NCI-H526 (cell line): ENCODE measurements at places on chromosomes 13 and 19.

GRCh38 chr19:48403606-48404005, 10.1 kb downstream of the GRIN2D start:
- peak; percentile 53 for DNase-seq

- no peak for DNase-seq
Measured at GRCh38 chr19:28489776-28490175, 723.2 kb downstream of the UQCRFS1 start.

DNA sequence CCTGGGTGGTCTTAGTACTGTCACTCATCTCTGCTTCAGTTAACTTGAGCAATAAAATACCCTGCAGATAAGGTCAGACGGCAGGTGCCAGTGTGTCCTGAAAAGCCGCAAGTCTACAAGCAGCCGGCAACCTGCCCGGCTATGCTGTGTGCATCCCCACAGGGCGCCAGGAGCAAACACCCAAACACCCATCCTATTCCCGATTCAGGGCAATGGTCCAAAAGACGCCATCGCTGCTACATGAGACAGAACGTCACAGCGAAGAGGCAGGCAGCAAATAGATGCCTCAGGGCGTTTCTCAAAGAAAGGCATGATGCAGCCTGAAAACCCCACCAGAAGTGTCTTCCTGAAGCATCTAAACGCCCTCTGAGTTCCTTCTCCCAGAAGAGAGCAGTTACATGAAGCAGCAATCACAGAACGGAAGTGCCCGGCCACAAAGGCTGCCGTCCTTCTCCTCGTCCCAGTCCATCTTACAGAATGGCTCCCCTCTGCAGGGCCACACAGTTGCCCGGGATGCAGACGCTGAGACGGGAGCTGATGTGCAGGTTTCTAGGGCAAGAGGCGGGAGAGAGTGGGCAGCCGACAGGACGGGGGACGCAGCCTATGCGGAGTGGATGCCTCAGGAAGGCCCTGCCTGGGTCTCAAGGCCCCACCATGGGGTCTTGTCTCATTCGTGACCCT, 35.1 kb downstream of the RASA3 start:
- no peak for DNase-seq

DNA sequence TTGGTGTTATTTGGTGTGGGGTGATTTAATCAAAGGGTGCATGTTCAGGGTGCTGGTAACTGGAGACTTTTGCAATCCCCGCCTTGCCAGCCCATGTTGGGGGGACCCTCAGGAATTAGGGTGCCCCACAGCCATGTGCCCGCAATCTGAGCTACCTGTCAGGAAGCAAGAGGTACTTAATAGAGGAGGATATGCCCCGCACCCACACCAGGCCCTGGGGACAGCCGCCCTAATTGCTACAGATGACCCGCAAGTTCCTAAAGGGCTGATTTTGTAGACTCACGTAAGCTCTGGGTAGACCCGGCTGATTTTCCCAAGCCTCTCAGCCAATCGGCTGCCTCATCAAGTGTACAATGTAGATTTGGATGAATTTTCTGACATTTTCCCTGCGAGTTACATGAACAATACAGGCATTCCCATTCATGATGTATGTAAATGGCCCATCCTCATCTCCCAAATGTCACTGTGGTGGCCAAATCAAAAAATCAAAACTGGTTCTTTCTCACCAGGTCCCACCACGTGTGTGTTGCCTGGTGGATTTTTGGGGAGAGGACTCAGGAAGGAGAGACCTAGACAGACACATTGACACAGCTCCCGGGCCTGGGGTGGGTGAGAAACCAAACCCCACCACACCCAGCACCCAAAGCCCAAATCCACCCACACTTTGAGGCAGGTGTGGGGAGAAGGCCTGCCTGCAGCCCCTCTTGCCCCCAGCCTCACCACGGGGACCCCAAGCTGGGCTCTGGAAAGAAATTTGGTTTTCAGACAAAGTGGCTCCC, 119.2 kb upstream of the SPACA7 start:
- DNase-seq = no peak

GRCh38 chr19:42474743-42475142, 32.0 kb upstream of the CXCL17 start:
- no peak for DNase-seq

DNA sequence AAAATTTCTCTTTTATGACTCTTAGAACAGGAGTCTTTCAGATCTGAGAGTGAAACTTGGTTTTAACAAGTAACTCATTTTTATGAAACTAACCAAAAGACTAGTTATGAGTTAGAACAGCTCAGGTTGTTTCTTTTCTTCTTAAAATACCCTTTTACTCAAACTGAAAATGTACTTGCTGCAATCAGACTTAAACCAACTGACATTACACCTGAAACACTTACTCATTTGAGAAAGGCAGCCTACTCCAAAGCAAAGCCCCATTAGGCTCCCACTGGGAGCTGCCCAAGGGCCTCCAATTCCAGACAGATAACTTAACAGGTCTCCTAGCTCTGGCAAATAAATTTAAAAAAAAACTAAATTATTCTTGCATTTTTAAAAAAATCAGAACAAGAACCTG, 3.6 kb downstream of the FOXO1 start:
- no peak for DNase-seq

DNA sequence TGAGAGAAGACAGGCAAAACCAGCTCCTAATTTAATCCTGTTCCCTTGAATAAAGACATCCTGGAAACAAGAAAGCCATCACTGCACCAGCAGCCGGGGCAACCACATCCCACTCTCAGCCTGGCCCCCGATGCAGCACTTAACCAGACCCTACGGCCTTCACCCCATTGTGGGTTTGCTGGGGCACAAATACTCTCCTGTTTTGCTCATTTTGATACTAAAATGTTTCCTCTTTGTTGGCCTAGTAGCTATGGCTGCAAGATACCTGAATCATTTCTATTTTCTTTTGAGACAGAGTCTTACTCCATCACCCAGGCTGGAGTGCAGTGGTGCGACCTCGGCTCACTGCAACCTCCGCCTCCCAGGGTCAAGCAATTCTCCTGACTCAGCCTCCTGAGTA, 28.4 kb downstream of the ANKRD27 start:
- DNase-seq = no peak

- no peak for DNase-seq
Measured at GRCh38 chr19:1284293-1284978, 1.2 kb upstream of the EFNA2 start.

DNA sequence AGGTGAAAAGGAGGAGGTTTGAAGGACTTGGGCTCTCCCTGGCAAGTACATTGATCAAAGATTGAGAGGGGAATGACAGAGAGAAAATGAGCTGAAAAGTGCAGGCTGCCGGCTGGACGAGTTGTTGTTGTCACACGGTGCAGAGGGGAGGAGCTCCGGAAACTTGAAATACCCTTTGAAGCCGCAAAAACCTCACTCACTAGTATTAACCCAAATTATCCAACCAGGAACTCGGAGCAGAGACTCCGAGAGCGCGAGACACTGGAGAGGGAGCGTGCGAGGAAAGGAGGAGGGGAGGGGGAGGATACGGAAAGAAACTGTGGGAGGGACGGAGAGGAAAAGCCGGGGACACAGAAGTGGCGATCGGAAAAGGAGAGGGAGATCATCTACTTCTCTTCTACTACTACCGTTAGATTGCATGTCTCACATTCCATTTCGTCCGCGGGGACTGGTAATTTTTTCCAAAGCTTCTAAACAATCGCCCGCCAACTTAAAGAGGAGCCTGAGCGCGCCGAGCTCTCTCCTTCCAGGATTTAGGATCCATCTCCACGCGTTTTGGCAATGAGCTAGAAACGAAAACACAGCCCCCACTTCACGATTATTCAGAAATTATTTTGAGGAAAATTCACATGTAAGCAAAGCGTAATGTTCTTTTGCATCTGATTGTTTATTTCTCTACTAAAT, at the start of gene DACH1:
TSS of gene DACH1 (minus strand) at position 74 of the 684 bp plus-strand sequence.
- no peak for DNase-seq

DNA sequence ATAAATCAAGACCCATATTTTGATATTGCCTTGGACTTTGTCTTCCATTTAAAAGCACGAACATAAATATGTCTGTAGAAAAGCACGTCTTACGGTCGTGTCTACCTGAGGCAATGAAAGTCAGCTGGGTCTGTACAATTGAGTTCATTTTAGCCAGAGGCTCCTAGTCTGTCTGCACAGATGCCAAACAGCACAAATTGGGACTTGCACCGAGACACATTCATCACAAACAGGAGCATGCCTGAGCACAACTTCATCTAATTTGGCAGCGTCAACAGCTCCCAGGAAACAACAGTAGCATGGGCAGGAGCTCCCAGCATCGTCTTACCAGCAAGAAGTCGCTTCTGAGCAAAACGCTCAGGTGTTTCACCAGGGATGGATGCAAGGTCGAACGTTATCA, 687.0 kb downstream of the EFNB2 start:
- DNase-seq = no peak

DNA sequence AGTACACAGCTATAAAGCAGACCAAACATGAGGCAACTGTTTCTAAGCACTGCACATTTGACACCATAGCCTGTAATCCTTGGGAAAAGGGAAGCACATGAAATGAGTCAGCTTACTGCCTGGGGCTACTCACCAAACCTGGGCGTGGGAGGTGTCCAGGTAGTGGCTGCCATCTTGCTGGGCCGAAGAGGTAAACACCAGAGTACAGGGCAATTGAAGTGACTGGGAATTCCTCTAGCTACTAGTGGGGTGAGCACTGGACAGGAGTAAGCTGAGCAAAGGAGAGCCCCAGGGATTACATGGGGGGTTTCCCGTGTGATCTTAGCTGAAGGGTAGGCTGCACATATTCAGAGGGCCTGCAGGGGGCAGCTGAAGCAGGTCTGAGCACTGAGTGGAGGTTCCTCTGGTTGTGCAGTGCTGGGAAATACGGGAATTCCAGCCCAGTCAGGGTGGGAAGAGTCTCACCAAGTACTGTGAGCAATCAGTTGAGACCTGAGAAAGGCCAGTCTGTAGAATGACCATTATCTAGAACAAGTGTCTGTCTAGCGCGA, 140.5 kb downstream of the SLC7A1 start:
- peak; percentile 34 for DNase-seq

DNA sequence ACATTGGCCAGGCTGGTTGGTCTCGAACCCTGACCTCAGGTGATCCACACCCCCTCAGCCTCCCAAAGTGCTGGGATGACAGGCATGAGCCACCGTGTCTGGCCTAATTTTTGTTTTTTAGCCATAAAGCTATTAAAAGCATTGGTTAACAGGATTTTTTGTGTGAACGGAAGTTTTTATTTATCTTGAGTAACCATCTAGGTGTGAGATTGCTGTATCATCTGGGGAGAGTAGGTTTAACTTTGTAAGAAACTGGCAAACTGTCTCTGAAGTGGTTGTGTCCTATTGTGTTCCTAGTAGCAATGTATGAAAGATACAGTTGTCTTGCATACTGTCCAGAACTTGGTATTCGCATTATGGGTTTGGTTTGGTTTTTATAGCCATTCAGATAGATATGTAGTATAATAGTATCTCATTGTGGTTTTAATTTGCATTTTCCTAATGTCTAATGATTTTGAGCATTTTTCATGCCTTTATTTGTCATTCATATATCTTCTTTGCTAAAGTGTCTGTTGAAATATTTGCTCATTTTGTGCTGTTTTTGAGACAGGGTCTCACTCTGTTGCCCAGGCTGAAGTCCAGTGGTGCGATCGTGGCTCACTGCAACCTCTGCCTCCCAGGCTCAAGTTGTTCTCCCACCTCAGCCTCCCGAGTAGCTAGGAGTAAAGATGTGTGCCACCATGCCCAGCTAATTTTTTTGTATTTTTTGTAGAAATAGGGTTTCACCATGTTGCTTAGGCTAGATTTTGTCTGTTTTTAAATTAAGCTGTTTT, 13.5 kb upstream of the PLEKHF1 start:
- no peak for DNase-seq

GRCh38 chr19:10270180-10270615, 722 bp upstream of the ICAM1 start:
- DNase-seq = no peak

- no peak for DNase-seq
Measured at GRCh38 chr13:97373787-97374186, 60.2 kb upstream of the RAP2A start.

DNA sequence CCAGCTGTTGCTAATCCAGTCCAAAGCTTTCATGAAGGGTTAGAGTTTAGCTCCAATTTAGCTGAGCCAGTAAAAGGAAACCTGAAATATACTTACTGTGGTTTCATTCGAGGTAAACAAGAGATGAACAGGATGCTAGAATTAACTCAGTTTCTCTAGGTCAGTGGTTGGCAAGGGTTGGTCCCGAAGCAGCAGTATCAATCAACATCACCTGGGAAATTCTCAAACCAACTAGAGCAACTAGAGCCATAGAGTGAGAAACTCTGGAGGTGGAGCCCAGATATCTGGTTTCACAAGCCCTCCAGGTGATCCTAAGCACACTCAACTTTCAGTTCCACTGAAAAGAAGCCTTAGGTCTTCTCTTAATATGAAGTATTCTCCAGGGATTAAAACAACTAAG, 376.7 kb downstream of the OXGR1 start:
- DNase-seq = no peak

- no peak for DNase-seq
Measured at GRCh38 chr19:58330458-58330857, 3.7 kb downstream of the ZSCAN22 start.

- DNase-seq = no peak
Measured at GRCh38 chr19:781800-782184, 15.5 kb upstream of the PTBP1 start.

GRCh38 chr13:40333226-40333625, 333.2 kb downstream of the FOXO1 start:
- no peak for DNase-seq

DNA sequence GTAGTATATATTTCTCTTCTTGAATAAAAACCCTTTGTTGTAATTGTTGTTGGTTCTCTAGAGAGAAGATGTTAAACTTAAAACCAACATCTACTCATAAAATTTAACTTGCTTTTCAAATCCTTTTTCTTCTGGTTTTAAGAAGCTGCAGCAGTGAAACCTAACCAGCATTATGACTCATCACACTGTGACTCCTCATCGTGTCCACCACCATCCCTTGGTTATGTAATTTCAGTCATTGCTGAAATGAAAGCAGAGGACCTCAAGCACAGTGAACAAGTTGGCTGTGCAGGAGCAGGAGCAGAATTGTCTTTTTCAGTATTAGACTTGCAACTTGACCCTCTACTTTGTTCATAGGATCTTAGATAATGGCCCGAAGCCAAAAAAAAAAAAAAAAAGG, 64.9 kb upstream of the HTR2A start:
- DNase-seq = no peak

GRCh38 chr19:34788074-34788473, 15.1 kb upstream of the ZNF599 start:
- no peak for DNase-seq

DNA sequence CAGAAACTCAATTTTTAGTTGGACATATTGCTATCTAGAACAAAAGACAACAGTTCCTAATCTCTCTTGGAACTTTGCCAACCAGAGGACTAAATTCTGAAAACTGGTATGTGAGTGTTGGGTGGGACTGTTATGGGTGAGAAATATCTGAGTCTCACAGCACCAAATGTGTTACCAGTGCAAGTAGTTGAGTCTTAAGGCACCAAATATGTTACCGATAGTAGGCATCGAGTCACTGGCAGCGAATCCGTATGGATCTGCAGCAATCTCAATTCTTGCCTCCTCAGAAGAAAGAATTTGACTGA, 575.2 kb downstream of the DACH1 start:
- no peak for DNase-seq
